ENCODE measurements at places on chromosomes 3 and 15.

- DNase-seq: no peak
Observed at GRCh38 chr15:50234764-50235163, 30.8 kb downstream of the HDC start.

DNA sequence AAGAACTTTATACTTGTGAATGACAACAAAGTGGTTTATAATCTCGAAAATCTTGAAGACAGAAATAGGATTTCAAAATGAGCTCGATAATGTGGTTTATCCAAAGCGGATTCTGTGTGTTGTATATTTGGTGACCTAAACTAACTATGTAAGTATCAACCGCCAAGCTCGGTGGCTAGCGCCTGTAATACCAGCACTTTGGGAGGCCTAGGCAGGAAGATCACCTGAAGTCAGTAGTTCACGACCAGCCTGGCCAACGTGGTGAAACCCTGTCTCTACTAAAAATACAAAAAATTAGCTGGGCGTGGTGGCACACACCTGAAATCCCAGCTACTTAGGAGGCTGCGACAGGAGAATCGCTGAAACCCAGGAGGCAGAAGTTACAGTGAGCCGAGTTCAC is 2.2 kb downstream of the ATP13A3 start:
- DNase-seq: no peak

GRCh38 chr3:12929801-12930200 is 88.4 kb upstream of the RPL32 start:
- DNase-seq: no peak

DNA sequence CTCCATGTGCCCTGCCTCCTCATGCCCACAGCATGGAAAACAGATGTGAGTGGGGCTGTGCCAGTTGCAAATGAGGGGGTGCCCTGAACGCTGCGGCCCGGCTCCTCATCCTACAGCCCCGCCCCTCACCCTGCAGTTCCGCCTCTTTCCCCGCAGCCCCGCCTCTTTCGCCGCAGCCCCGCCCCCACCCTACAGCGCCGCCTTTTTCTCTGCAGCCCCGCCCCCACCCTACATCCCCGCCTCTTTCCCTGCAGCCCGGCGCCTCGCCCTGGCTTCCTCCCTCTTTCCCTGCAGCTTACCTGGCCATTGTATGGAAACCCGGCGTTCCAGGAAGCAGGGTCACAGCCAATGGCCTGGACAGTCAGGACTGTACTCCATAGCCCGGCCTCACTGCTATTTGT is 284.9 kb downstream of the TLE3 start:
- DNase-seq: no peak

- no peak for DNase-seq
Observed at GRCh38 chr3:53163444-53164387, 2.7 kb downstream of the PRKCD start.

- no peak for DNase-seq
Observed at GRCh38 chr3:58120075-58120812, 90.5 kb downstream of the DNASE1L3 start.

GRCh38 chr15:36278219-36278618 is 301.2 kb upstream of the CDIN1 start:
- DNase-seq: no peak

DNA sequence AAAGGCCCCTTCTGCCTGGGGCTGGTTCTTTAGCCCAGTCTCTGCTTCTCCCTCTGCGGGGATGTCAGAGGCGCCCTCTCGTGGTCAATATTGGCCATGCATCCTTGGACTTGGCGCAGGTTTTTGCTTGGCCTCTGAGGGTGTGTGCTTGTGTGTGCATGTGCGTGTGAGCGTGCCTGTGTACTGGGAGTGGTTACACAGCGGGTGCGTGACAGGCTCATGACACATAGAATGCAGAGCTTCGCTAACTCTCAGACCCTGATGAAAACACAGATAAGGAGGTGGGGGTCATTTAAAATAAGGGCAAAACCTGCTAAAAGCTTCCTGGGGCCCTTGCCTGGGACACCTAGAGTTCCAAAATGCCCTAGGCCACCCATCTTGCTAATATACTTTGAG is 160.9 kb downstream of the SMAD6 start:
- DNase-seq: peak; percentile 79

DNA sequence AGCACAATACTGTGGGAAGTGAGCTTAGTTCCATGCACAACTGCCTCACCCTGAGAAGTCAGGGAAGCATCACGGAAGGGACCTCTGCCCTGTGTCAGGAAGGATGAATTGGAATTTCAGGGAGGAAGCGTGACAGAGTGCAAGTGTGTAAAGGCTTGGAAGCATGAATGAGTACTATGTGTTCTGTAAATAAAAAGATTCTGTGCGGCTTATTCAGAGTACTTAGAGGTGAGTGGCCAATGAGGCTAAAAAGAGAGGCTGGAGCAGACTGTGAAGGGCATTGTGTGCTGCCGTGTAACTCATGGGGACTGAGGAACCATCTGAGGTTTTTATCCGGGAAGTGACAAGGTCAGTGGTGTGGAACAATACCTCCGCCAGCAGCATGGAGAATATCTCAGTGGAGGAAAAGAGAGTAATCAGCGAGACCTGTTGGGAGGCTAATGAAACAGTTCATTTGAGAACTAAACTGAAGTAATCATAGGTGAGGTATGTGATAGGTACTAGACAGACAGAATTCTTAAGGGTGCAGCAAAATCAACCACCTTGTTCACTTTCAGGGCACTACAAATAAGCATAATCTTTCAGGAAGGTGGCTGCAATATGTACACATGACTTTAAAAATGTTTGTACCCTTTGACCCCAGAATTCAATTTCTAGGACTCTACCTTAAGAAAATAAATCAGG is 64.9 kb upstream of the SPRED1 start:
- DNase-seq: no peak

GRCh38 chr3:11118181-11118682 is 36.1 kb upstream of the HRH1 start:
- no peak for DNase-seq

GRCh38 chr3:42688487-42689420 is 3.4 kb downstream of the KLHL40 start:
- DNase-seq: peak; percentile 23

GRCh38 chr3:172069478-172069877 is 30.1 kb downstream of the FNDC3B start:
- no peak for DNase-seq

- no peak for DNase-seq
Observed at GRCh38 chr3:114011059-114011797, 45.1 kb downstream of the CCDC191 start.

DNA sequence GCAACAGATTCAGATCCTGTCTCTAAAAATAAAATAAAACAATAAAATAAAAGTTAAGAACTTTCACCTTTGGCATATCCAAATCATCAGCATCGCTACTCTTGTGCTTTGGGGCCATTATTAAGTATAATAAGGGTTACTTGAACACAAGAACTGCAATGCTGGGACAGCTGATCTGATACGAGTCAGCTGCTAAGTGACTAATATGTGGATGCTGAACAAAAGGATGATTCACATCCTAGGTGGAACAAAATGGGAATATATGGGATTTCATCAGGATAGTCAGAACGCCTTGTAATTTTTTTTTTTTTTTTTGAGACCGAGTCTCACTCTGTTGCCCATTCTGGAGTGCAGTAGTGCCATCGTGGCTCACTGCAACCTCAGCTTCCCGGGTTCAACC is 29.7 kb downstream of the BUB1B start:
- DNase-seq: no peak

GRCh38 chr3:170992854-170993253 is 33.7 kb downstream of the SLC2A2 start:
- DNase-seq: no peak

- no peak for DNase-seq
Observed at GRCh38 chr3:52288674-52289073, 1.0 kb downstream of the GLYCTK start.

DNA sequence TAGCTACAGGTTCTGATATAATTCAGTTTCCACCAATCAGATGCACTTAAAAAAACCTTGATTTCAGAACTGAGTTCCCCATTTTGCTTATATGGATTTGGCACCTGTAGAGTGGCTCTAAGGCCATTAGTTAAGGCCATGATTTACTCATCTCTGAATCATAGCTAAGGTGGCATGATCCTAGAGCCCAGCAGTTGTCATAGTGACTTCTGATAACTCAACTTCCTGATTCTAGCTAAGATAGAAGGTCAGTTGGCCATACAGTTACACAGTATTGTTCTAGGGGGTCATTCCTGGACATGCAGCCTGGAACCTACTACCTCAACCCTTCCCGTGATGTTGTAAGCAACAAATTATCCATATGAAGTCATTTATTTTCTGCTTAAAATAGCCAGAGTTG is 15.9 kb upstream of the TMEM87A start:
- DNase-seq: no peak

DNA sequence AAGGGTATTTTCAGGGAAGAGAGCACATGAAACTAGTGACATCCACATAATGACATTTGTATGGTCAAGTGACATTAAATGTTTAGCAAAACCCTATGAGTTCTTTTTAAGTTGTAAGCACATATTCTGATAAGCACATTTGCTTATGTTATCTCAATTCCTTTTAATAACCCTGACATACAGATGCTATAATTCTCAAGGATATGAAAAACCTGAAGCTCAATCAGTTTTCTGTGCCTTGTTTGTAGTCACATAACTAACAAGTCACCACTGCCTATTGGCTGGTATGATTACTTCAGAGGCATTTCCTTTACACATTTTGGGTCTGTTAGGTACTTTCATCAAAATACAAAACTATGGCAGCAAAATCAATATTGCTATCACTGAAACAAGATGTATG is 74.1 kb downstream of the FAIM start:
- no peak for DNase-seq

DNA sequence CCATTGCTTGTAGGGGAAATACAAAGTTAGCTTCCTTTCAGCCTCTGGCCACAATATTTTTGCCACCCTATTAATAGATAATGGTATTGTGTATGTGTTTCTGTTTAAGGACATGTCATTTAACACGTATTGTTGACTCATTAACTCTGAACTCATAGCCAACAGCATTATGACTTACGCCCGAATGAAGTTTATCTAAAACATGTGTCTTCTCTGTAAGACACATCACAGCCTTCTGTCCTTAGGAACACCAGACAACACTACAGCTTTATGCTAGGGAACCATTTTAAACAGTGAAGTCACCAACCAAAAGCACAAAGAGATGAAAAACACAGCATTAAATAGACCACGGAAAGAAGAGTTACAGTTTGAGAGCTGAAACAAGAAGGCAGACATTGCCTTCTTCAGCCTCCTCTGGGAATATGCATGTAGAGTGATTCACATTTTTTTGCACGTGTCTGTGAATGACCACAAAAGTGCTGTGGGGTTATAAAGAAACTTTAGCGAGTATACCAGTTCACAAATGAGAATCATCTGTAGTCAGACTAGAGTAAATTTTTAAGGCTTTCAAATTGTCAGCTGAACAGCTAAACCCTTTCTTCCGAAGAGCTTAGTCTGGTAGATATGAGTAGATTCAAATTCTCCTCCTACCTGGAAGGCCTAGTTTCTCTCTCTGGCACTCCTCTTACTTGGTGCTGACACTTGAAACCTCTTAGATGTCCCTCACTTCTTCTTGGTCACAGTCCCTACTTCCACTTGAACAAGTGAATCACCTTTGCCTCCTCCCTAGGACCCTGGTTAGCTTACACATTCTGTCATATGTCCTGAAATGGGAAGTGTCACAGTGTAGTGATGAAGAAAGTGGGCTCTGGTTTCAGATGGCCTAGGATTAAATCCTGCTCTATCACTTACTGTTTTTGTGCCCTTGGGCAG is 32.2 kb downstream of the MCTP2 start:
- no peak for DNase-seq

DNA sequence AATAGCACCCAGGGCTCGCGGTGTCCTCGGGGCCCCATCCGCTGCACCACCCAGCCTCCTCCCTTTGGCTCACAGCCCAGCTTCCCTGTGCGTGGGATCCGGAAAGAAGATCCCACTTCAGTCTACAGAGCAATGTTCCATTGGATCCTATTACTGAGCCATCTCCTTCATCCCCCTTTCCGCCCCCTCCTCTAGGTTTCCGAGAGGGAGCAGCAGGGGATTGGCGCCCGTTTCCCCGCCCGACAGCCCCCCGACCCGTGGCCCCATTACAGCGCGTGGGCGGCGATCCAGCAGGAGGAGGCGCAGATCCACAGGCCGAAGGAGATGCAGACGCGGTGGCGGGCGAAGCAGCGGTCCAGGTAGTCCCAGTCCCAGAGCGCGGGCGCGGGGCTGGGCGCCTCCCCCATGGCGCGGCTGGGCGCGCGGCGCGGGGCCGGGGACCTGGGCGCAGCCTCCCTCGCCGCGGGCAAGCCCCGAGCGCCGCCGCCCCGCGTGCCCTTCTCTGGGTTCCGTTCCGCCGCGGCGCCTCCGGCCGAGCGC is 340 bp downstream of the TMEM44 start:
- DNase-seq: no peak

GRCh38 chr3:192514081-192514753 is 213.1 kb downstream of the FGF12 start:
- peak; percentile 44 for DNase-seq

DNA sequence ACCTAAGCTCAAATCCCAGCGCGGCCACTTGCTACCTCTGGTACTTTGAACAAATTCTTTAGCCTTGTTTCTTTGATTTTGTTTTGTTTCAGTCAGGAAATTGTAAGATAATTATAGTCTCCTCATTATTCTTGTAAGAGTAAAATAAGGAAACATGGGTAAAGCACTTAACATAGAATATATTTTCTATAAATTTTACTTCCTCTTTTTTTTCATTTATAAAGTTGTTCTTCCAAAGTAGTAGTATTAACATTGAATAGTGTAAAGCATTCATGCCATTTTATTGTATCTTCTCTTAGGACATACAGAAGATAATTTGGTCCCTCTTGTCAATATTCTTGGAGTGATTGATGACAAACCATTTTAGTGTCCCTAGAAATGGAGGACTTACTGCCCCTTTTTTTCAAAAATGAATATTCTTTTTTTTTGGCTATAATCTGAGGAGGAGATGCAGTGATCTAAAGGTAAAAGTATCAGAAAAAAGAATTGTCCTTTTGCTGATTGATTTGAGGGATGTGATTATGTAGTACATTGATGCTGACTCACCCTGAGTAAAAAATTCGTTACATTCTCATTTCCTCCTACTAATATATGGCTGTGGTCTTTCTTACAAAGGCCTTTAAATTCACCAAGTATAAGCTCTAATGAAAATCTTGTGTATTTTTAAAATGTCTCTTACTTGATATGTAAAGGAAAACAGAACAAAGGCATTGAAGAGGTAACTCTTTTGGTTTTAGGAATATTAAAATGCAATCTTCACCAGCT is 51.0 kb downstream of the ALCAM start:
- no peak for DNase-seq

GRCh38 chr3:69737392-69737791 is 1.9 kb upstream of the MITF start:
- DNase-seq: no peak

DNA sequence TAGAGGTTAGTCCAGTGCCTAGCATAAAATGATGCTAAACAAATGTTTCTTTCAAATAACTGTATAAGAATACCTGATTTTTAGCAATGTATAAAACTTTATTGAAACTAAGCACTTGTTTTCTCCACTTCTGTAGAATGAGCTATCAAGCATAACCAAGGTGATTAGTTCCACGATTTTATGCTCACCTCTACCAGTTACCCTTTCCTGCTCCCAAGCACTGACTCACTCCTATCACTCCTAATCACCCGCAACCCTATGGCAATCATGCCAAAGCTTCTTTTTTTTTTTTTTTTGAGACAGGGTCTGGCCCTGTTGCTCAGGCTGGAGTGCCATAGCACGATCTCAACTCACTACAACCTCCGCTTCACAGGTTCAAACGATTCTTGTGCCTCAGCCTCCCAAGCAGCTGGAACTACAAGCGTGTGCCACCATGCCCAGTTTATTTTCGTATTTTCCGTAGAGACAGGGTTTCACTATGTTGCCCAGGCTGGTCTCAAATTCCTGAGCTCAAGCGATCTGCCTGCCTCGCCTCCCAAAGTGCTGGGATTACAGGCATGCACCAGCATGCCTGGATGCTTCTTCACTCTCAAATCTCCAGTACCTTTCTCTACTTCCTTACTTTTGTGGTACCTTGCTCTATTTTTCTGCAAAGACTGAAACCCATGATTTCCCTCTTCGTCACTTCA is 3.9 kb downstream of the HSPBAP1 start:
- no peak for DNase-seq

All from GM13977 (cell line).